ENCODE measurements at places on chromosomes 16 and 17.

DNA sequence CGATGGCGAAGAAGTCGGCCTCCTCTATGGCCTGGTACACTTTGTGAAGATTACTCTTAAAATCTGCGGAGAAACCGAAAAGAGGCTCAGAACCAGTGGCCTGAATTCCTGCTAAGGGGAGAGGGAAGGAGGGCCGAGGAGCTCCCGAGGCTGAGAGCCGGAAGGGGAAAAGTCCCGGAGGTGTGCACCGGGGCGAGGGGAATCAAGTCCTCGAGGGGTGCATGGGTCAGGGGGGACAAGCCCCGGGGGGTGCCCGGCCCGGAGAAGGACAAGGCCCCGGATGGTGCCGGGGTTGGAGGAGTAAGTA, 495 bp downstream of the PARN start:
- DNase-seq: no peak

- no peak for DNase-seq
Measured at GRCh38 chr16:20347666-20348364, 4.7 kb downstream of the UMOD start.

GRCh38 chr17:21186399-21187187, 27.4 kb downstream of the TMEM11 start:
- no peak for DNase-seq

DNA sequence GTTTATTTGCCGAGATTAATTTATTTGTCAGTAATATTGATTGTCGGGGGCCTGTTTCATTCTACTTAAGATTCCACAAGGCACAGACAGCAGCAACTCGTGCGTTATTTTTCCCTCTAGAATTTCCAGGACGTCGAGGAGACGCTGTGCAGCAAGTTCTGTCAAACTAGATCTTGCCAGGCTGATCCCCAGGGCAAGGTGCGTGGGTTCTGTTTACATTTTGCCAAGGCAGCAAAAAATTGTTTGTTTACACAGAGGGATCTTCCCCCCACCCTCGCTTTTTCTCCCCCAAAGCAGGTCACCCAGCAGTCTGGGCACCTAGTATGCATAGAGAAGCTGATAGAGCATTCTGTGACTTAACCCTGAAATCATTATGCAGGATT, 111.4 kb downstream of the IRX3 start:
- DNase-seq: no peak

DNA sequence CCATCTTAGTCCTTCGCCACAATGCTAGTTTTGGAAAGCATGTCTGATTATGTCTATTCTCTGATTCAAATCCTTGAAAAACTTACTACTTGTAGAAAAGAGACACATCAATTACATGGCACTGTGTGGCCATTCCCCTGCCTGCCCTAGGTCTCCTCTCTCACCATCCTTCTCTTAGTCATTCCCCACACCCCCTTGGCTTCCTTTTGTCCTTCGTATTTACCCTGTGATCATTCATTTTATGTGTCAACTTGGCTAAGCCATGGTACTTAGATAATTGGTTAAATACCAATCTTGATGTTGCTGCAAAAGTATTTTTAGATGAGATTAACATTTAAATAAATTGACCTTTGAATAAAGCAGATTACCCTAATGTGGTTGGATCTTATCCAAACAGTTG, 122.9 kb upstream of the CDH11 start:
- DNase-seq: no peak

- no peak for DNase-seq
Measured at GRCh38 chr17:67241719-67242341, 3.2 kb downstream of the HELZ start.

DNA sequence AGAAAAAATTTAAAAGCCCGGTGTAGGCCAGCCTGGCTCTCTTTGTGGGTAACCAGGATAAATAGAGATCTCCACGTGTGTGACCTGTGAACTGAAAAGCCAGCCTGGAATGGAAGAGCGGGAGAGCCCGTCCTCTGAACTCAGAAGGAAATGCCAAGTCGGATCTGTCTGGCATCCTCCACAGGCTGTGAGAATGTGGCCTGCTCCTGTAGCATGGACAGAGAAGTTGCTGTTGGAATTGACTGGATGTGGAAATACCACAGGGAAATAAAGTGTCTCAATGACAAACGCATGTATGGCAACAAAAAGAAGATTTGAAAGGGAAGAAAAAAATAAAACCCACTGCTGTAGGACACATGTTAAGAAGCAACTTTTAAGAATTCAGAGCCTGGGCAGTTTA, 6.7 kb downstream of the KLHL36 start:
- DNase-seq: no peak

GRCh38 chr16:52051414-52052172, 495.4 kb downstream of the TOX3 start:
- DNase-seq: no peak

DNA sequence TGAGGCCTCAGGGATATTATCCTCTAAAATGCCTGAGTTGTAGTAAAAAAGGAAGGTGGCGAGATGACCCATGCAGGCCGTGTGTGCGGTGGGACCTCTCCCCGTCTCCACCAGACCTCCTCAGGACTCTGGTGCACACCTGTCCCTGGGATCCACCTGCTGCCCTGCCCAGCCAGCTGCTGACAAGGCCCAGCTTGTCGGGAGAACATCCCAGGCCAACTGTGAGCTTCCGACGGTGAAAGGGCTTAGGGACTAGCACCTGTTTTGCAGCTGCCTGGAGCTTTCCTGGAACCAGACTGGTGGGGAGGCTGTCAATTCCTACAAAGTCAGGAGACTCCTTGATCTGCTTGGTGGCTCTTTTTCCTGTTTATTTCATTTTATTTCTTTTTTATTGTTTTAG, 11.6 kb downstream of the IL34 start:
- no peak for DNase-seq

- no peak for DNase-seq
Measured at GRCh38 chr16:10408824-10409381, 23.0 kb downstream of the ATF7IP2 start.

DNA sequence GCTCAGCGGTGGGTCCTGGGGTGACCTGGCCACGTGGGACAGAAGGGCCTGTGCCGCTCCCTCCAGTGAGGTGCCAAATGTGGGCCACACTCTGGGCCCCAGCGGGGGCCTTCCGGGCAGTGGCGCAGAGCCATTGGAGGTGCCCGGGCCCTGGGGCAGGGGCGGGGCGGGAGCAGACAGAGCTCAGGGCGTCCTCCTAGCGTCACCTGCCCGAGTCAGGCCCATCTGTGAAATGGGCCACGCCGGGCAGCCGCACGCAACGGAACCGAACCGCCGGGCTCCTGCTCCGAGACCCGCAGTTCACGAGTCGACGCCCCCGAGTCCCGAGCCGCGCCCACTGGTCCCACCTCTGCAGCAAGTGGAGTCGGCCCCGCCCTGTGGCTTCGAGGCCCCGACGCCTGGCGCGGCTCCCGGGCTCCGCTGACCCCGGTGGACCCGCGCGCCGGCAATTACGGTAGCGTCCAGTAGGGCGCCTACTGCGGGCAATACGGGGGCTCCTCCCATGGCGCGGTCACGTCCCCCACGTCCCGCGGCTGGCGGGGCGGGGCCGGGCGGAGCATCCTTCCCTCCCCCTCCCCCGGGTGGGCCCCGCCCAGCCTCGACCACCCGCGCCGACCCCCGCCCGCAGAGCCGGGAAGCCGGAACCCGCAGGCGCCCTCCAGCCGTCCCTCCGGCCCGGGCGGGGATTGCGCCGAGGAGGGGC, 1.9 kb downstream of the SLC16A3 start:
- DNase-seq: peak; percentile 95

GRCh38 chr17:41659427-41660212, 29.1 kb upstream of the EIF1 start:
- no peak for DNase-seq

DNA sequence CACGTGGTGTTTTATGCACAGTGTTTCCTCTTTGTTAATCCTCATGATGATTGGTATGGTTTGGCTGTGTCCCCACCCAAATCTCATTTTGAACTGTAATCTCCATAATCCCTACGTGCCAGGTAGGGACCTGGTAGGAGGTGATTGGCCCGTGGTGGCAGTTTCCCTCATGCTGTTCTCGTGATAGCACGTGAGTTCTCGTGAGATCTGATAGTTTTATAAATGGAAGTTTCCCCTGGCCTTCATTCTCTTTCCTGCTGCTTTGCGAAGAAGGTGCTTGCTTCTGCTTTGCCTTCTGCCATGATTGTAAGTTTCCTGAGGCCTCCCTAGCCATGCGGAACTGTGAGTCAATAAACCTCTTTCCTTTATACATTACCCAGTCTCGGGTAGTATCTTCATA, 115.8 kb downstream of the WWOX start:
- DNase-seq: no peak

- DNase-seq: no peak
Measured at GRCh38 chr17:6959700-6960099, 36.1 kb upstream of the ALOX12 start.

DNA sequence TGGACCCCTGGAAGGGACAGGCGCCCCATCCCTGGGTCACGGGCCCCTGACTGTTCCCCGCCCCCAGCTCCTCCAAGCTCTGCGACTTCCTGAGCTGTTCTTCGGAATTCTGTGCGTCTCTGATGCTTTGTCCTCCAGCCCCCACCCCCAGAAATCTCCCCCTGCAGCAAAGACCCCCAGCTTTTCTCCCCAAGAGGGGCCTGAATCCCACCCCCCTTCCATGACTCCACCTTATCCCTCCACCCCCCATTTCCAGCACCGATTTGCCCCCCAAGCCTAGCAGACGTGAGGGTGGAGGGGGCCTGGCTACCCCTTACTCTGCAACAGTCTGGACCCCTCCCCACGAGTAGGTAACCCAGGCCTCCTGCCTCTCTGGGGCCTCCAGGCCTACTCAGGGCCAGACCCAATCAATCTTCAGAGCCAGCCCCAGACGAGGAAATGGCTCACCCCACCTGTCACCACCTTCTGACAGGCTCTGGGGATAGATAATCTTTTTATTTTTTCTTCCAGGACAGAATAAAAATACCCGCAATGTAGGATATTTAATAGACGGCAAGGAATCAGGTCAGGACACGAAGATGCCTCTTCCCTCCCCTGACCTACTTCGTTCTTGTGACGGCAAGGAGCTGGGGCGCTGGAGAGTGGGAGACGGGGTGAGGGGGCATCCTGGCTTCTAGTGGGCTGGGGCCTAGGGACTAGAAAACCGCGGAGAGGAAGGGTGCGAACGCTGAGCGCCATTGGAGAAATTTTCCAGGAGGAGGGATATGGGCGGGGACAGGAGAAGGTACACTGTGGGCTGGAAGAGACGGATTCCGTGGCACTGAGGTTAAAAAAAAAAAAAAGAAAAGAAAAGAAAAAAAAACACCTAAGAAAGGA, 744 bp upstream of the PLXDC1 start:
- DNase-seq: peak; percentile 40

DNA sequence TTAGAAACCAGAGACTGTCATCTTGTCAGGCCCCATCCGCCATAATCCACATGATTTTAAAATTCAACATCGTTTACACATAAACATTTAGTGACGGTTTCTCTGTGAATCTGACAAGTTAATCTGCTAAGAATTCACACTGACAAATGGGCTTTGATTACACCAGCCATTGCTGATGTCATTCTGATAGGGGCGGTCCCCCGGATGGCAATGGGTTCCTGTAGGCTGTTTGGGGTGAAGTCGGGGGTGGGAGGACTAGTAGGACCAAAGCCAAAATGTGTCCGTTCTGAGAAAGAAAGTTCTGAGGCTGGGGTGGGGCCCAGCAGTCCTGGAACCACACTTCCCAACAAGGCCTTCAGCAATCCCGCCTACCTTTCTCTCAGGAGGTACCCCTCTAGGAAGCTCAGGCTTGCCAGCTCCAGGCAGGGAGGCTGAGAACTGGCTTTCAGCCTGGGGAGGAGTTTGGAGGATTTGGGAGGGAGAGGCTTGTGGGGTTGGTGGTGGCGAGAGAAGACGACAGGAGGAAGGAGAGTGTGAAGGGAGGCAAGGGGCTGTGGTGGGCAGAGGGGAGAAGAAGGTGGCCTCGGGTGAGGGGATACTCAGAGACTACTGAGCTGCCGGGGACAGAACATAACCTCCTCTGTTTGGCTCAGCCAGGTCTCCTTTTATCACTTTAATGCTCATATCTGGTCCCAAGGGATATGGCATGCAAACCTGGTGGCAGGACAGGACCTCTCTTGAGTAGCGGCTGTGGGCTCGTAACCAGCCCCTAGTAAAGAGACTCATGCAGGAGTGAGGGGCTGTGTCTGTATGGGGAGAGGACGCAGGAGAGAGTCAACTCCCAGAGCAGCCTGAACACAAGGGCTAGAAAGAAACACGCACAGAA, 8.6 kb downstream of the HIC1 start:
- DNase-seq: no peak

DNA sequence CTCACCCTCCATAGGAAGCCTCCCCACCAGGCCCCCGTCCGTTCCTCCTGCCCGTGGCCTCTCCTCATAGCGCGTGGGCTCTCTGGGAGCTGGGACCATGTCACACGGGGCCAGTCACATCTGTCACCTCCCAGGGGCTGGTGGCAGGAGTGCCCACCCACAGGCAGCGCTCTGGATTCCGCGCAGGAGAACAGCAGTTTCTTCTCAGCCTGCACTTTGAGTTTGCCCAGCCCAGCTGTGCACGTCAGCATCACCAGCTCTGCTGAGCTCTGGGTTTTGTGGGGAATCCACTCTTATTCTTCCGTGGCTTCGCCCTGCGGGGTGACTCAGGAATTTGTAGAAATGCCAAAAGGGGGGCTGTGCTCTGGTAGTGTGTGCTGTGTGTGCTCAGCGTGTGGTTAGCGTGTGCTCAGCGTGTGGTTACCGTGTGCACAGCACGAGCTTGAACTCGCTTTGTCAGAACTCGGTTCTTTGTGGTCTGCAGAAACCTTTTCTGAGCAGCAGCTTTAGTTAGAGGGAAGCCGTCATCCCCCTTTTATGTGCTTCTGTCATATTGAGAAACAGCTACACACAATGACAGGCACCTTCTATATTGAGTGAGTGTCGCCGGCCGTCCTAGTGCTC, 3.2 kb downstream of the ACSF3 start:
- DNase-seq: no peak

- no peak for DNase-seq
Measured at GRCh38 chr16:27253526-27253930, 15.0 kb downstream of the NSMCE1 start.

DNA sequence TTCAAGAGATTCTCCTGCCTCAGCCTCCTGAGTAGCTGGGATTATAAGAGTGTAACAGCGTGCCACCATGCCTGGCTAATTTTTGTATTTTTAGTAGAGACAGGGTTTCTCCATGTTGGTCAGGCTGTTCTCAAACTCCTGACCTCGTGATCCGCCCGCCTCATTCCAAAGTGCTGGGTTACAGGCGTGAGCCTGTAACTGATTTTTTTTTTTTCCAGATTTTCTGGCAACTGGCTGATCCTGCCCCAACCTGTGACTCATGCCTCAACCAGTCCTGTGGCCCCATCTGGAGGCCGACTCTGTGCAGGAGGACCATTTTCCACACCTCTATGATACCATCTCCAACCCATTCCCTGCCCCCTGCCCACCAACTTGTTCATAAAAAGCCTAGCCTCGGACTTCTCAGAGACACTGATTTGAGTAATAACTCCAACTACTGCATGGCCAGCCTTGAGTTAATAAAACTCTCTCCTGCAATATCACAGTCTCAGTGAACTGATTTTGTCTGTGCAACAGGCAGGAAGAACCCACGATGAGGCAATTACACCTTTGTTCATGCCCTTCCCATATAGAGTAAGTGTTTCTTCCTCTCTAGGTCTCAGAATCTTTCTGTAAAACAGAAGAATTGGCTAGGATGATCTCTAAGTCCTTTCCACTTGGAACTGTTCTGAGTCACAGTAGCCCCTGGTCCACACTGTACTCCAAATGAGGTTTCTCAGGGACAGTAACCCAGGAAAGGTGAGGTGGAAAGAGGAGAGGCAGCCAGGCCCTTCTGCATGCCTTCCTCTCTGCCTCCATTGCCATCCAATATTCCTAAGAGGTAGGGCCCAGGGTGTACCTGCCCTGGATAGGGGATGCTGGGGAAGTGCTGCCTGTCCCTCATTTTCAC, 8.8 kb upstream of the CNOT1 start:
- no peak for DNase-seq

- DNase-seq: no peak
Measured at GRCh38 chr17:76019833-76020467, 7.2 kb downstream of the EVPL start.

GRCh38 chr17:65536573-65537342, 24.7 kb downstream of the AXIN2 start:
- DNase-seq: no peak

All from colonic mucosa (tissue), 4 donors.